ENCODE measurements at places on chromosomes 1 and 21. TPM values are rescaled to one million over a fixed set of nuclear protein-coding genes. Genes with fewer than 3 reads are reported as not detected.

Gene CLCA2
- total RNA-seq: 357 TPM

Gene TMEM269
- 0.08 TPM for total RNA-seq

Gene CALML6
- 0.20 TPM for total RNA-seq

Gene ANKRD35
- total RNA-seq: 13.7 TPM

Gene SLAMF6
- total RNA-seq: 0.28 TPM

Gene CELA3A
- not detected for total RNA-seq

Gene SV2A
- 0.20 TPM for total RNA-seq

Gene BNIPL
- 55.8 TPM for total RNA-seq

Gene MEX3A
- 1.7 TPM for total RNA-seq

Gene FAM72C
- 2.8 TPM for total RNA-seq

Gene KPRP
- 3.6 TPM for total RNA-seq

Gene CD101
- total RNA-seq: 1.5 TPM

Gene RGS18
- total RNA-seq: 0.52 TPM

Gene DCDC2B
- total RNA-seq: not detected

Gene FCMR
- total RNA-seq: 2.9 TPM

Gene PHF13
- 7.5 TPM for total RNA-seq

Gene S100A7
- 5,647 TPM for total RNA-seq
